ENCODE measurements at places on chromosomes 7 and 10.
A peak's percentile ranks its signal among the peaks of the same experiment; 100 is the strongest.

DNA sequence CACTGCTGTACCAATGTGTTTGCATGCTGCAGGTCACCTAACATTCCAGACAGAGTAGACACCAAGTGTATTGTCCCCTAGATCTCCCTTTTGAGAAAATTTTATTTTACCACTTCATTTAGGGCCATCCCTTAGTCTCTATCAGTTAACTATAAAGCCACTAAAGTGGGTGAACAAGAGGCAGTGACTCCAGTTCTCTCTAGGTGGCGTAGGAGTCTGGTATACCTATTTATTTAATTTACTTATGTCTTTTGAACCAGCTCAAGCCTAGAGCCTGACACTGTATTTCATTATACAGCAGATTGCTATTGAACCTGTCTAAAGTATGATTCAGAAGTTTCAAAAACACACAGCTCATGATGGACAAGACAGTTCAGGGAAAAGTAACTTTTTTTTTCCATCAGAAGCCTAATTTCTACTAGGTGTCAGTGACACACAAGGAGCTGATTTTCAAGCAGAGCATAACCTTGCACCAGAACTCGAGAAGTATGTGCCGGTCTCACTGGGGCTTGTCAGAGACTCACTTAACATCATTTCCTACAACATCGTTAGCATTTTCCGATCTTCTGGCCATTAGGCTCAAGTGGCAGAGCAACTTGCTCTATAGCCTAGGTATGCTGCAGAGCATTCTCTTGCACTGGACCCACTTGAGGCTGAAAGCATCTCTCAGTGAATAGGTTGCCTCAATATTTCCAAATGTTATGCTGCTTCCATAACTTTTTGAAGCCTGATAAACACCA lies 175.4 kb downstream of the CDC14C start:
- DNase-seq, result no peak

DNA sequence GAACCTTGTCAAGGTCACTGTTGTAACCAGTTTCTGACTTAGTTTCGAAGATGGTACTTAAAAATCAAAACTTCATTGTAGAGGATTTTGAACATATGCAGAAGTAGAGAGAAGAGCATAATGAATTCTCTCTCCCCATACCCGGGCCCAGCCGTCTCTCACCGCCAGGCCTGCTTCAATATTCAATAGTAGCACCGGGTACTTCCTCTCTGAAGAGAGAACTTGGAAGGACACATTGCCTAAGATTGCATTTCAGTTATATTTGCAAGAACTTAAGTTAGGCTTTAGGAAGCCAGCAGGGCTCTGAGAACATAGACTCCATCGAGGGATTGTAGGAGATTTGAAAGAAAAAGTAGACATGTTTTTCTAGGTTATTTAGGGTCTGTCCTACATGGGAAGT lies 19.1 kb downstream of the LMTK2 start:
- no peak for DNase-seq

GRCh38 chr10:3226960-3227744 lies 54.6 kb upstream of the PITRM1 start:
- peak; percentile 93 for DNase-seq

GRCh38 chr10:94042001-94042833 lies 48.5 kb downstream of the PLCE1 start:
- peak; percentile 85 for DNase-seq
